Activated CD4-positive, alpha-beta T cell treated with anti-CD3 and anti-CD28 coated beads for 36 hours (primary cell): ENCODE measurements at places on chromosomes 7 and 10.
A peak's percentile ranks its signal among the peaks of the same experiment; 100 is the strongest.

- no peak for DNase-seq
These were observed 55.0 kb downstream of the GNAI1 start for GRCh38 chr7:80189638-80190037.

GRCh38 chr7:101743995-101744360 lies 73.4 kb upstream of the CUX1 start:
- DNase-seq: no peak

DNA sequence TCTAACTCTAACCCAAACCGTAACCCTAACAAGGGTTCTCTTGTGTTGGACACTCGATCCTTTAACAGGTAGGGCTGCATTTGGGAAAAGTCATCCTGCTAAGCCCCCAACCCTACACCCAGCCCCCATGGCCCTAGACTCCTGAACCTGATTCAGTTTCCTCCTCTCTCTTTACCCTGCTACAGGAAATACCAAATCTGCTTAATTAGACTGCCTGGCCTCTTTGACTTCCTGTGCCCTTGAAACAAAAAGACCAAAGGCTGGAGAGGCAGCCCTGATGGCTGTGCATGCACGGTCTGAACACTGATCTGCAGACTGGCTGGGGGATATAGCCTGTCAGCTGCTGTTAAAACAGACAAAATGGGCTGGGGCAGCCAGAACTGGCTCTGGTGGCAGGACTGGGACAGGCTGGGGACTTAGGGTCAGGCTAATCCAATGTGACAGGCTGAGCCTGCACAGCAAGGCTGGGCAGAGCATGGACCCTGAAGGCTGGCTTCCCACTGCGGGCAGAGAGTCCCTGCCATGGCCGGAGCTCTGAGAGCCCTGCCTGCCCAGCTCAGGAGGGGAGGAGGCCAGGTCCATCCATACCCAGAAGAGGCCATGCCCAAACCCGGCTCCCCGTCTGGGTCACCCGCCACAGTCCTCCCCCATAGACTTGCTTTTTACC lies 51.0 kb upstream of the MSMB start:
- DNase-seq: peak; percentile 21

DNA sequence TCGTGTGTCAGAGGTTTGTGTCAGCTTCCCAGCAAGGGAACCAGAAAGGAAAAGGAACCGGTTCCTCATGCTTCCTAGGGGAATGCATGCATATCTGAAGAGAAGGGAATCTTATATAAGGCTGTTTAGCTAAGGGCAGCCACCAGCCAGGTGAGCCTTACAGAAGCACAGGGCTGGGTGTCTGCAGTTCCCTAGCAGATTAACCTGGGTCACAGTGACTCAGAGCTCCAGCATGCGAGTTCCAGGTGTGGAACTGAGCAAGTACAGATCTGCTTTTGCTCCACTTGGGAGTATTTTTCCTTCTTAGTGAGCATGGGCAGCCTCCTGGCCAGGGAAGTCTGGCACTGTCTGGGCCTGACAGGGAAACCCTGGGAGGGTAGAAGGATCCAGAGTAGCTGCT lies 957 bp upstream of the ANKRD2 start:
- no peak for DNase-seq

DNA sequence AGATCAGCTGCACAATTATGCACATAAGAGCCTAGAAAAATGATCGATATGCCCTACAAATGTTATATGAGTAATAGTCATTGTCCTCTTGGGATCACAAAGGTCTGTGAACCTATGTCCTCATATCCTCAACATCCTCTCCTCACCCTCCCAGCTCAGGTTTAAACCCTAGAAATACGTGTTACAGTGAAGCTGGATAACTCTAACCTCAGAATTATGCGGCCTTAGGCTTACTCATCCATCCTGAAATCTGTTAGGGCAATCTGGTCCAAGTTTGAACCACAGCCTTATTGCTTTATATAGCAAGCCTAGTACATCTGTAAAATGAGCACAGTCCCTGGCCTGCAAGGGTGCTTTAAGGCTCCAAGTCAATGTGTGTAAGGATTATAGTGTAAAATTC lies 84.2 kb upstream of the FRMD4A start:
- no peak for DNase-seq

- no peak for DNase-seq
These were observed 534.5 kb downstream of the TNS3 start for GRCh38 chr7:47047384-47047783.

DNA sequence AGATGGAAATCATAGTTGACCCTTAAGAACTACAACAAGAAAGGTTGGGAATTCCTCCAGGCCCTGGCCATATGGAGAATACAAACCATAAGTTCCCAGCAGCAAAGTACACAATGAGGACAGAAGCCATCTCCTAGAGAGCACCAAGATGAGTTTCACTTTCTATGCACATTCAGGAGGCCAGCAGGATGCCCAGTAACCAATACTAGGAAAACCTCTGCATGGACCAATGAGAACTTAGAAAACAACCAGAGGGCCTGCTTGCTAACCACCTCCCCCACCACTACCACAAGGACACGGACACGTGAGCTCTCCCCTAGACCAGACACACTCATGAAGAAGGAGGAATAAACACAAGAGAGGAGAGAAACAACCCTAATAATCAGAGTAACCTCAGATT lies 56.3 kb downstream of the IFIT5 start:
- no peak for DNase-seq

DNA sequence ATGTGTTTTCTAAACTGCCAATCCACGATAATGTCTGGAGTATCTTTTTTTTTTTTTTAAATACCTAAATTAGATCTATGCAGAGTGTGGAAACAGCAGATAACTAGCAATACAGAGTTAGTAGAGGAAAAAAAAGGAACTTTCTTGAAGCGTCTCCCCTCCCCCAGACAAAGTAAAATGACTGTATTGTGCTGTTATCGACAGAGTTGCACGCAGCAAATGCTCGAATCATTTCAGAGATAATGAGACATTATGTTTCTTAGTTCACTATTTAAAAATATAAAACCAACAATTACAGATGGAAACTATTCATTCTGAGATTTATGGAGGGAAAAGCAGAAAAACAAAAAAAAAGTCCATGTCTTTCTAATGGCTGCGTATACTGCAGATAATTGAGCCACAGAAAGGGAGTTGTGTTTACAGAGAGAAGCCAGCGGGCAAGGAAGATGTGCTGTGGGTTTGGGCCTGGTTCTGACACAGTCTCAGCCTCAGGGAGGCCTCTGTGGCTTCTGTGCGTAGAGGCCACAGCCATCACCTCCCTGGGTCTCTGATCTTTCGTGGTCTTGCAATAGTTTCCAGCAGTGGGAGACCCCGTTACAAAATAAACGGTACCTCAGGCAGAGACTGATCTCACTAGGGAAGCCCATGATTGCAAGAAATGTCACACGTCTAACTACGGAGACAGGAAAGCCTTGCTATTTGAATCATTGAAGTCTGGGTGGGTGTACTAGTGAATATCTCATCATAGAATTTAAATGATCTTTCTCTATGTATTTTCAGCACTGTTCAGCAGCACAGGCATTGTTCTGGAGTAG lies 19.1 kb upstream of the KLF6 start:
- DNase-seq: peak; percentile 76

DNA sequence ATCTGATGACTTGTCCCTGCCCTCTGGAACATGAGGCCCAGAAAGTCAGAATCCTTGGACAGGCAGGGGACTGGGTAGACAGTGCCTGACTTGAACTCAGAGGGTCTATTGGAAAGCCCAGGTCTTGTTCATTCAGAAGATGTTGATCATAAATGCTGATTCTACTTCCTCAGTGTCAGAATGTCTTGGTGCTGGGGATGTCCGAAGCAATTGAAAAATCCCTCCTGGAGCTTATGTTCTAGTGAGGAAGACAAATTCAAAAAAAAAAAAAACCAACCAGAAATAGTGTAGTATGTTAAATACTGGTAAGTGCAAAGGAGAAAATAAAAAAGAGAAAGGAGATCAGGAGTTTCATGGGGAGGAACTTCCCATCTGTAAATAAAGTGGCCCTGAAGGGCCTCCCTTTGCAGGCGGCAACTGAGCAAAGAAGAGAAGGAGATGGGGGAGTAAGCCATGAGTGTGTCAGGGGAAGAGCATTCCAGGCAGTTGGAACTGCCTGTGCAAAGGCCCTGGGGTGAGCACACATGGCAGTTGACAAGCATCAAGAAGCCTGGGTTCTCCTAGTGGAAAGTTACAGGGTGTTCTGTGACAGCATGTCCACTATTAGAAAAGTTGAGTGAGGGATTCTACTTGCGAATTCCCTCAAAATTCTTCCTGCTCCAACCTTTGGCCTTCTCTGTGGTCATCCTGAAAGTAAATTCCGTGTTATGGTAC lies 30.7 kb downstream of the TSPAN15 start:
- DNase-seq: no peak

DNA sequence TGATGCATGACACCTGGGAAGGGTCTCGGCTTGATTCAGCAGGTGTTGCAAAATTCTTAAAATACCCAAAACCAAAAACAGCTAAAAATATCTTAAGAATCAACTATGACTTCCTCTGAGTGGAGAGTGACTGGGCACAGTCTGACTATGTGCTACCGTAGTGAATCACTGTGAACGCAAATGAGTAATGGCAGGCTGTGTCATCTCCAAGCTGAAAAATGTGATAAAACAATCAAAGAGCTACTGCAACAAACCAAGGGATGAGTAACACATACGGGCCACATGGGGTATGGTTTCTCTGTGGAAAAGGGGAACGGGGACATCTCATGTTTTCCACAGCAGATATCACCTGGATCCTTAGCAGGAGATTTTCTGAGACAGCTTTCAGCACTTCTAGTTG lies 127.5 kb downstream of the ABCA13 start:
- peak; percentile 67 for DNase-seq
